Stimulated activated CD8-positive, alpha-beta memory T cell treated with anti-CD3 and anti-CD28 coated beads, Interleukin-7, amount 100 ng/mL, for 24 hours (primary cell): ENCODE measurements at places on chromosomes 7 and 10.

DNA sequence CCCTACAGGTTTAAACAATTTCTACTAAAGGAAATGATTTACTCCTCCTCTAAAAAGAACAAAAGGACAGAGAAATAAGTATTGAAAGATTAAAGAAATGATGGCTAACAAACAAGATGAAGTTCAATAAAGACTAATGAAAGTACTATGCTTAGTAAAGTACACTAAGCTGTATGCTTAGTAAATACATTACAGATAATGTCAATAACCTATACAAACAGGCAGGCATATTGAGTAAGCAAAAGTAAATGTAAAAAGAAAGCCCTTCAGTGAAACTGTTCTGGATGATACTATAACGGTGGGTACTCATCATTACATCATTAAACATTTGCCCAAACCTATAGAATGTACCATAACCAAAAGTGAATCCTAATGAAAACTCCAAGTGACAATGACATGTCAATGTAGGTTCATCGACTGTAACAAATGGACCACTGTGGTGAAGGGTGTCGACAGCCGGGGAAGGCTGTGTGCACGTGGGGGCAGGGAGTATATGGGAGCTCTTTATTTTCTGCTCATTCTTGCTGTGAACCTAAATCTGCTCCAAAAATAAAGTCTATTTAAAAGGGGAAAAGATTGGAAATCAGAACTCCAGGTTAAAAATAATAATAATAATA, 34.0 kb downstream of the CYTH3 start:
- DNase-seq = no peak

GRCh38 chr10:43125274-43125845, 12.9 kb upstream of the CSGALNACT2 start:
- no peak for DNase-seq

GRCh38 chr7:63040966-63041610, 957.6 kb upstream of the ZNF722 start:
- DNase-seq = no peak

- DNase-seq = no peak
Measured at GRCh38 chr7:48182718-48183369, 11.6 kb downstream of the ABCA13 start.

DNA sequence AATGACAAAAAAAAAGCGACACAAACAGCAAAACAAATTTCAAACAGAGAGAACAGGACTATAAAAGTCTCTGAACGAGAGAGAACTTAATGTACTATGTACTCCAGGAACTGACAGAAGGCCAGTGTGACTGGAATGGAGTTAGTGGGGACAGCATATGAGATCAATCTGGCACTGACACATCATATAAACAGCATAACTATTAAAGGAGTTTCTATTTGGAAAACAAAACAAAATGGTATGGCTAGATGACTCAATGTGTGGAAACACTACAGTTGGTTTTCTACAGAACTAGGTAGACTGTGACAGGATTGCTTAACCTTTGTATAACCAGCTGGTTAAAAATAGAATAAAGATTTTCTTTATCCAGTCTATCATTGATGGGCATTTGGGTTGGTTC, 232.9 kb upstream of the KAT6B start:
- no peak for DNase-seq

- DNase-seq = no peak
Measured at GRCh38 chr10:25103703-25104102, 71.1 kb upstream of the GPR158 start.

- DNase-seq = no peak
Measured at GRCh38 chr10:48517911-48518811, 86.7 kb downstream of the ARHGAP22 start.

- no peak for DNase-seq
Measured at GRCh38 chr10:132908621-132909295, 33.6 kb downstream of the CFAP46 start.

- DNase-seq = no peak
Measured at GRCh38 chr7:3573151-3573550, 272.1 kb downstream of the SDK1 start.

GRCh38 chr10:104642658-104643302, 1.7 kb downstream of the SORCS3 start:
- no peak for DNase-seq

DNA sequence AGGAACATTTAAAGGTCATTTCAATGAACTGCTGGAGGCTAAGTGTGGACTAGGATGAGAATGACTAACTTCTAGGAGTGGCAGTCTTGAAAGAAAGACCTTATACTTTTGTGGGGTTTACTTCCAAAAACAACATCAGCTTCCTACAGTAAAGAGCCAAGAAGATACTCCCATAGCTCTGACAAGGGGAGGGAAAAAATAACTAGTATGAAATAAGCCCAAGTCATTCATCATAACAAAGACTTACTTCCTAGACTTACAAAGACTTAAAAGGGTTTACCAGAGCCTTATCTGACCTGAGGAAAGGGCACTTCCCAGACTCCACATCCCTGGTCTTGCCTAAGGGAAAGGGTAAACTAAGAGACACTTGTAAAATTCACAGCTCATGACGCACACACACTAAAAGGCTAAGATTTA, 31.7 kb downstream of the ARHGAP12 start:
- DNase-seq = no peak

- no peak for DNase-seq
Measured at GRCh38 chr10:43227911-43228782, 38.7 kb downstream of the RASGEF1A start.

GRCh38 chr10:99708428-99709012, 23.4 kb downstream of the COX15 start:
- no peak for DNase-seq

- no peak for DNase-seq
Measured at GRCh38 chr10:98316661-98317060, 48.7 kb upstream of the LOXL4 start.

DNA sequence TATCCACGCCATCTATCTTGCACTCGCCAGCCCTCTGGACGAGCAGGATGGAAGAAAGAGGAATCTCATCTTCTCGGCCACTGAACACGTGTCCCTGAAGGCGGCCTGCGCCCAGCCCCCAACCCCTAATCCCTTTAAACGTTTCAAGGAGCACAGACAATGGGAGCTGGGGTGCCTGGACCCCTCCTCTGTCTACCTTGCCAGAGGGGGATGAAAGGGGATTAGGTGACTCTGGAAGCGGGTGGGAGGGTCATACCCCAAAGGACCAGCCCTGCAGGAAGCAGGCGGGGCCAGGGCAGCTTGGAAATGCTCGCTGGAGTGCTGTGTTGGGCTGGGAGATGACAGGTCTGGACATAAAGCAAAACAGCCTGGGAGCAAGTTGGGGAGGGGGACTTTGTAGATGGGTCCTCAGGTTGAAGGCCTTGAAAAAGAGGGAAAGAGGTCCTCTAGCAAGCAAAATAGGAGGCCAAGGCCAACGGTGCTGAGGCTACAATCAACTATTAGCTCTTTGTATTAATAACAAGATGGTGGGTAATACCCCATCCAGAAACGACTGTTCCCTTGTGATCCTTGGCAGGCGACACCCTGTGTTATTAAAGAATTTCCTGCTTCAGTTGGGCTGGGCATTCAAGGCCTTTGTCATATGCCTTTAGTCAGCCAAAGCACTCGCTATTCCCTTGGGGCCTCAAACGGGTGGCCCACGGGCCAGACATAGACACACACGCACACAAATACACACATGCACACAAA, 126.5 kb upstream of the UNC5B start:
- DNase-seq = no peak

DNA sequence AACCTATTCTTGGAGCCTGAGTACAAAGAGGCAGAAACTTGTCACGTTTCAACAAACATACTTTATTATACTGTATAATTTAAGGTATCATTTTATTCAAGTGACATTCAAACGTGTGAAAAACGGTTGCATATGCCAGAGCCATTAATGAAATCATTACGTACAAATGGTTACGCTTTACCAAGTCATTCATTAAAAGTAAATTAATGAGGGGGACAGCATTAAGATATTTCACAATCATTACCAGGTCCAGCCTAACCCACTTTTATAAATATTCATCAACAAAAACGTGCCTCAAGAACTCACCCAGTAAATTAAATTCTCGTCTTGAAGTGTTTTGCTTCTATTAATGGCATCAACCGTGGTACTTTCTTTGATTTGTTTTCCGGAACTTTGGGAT, 253.0 kb downstream of the RPS24 start:
- no peak for DNase-seq

DNA sequence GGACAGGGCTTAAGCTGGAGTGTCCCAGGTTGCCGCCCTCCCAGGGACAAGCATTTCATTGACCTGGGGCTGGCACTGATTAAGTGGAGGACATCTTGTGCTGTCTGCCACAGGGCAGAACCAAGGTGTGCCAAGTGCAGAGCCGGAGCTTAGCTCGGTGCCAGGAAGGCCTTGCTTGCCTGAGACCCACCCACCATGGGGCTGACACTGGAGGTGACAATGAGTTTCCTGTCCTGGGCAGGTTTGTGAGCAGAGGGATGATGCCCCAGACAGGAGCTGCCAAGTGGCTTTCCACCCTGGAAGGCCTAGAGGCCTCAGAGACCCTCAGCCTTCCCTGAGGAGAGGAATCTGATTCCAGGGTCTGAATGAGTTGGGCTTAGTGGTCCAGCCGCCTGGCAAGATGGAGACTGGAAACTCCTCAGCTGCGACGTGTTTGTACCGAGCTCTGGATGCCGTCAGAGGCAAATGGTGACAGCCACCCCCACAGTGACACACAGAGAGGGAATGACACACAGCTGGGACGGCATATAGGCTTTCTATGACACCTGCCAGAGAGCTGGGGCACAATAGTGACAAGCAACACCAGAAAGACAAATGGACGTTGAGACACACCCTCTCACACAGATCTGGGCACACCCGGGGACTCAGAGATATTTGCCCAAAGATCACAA, 2.6 kb downstream of the ADCYAP1R1 start:
- DNase-seq = no peak

DNA sequence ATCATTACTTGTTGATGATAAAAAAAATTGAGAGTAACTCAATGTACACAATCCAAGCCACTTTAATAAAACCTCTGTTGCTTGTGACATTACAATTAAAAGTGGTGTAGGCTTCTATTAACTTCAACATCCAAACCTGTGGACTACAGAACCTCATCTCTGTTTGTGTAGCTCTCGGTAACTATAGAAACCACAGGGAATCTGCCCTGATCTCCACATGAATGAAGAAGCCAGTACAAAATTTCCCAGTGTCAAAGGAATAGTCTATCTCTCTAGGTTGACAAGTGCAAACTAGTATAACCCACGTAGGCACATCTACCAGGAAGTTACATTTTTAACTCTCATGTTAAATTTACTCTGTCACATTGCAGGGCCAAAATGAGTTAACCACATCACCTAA, 204.3 kb downstream of the CHCHD3 start:
- DNase-seq = no peak

DNA sequence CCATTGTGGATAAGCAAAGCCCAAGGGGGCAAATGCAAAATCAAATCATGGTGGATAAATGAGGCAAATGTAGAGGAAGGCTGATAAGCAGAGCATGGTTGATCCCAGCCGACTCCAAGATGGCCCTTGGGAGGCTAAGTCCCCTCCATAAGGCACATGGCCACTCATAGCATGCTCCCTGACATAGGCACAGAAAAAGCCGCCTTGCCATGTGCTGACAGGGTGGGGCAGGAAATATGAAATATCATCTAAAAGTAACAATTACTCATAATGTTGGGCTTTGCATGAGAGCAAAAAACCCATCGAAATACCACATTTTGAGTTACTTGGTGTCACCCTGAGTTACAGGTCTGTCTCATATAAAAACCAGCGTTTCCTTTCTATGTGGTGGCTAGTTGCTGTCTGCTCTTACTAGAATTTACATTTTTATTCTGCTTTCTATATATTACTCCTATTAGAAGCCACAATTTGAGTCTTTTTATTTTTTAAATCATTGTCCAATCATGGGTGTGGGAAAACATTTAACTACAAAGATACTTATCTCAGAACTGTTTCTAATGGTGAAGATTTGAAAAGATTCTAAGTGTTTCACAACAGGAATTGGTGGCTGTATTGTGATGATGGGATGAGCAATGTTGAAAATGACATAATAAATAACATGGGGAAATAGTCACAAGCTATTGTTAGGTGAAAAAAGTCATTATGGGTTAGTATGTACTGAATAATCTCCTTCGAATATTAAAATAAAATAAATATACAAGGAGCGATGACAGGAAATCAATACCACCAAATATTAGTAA, 102.7 kb downstream of the CUBN start:
- DNase-seq = peak; percentile 46

DNA sequence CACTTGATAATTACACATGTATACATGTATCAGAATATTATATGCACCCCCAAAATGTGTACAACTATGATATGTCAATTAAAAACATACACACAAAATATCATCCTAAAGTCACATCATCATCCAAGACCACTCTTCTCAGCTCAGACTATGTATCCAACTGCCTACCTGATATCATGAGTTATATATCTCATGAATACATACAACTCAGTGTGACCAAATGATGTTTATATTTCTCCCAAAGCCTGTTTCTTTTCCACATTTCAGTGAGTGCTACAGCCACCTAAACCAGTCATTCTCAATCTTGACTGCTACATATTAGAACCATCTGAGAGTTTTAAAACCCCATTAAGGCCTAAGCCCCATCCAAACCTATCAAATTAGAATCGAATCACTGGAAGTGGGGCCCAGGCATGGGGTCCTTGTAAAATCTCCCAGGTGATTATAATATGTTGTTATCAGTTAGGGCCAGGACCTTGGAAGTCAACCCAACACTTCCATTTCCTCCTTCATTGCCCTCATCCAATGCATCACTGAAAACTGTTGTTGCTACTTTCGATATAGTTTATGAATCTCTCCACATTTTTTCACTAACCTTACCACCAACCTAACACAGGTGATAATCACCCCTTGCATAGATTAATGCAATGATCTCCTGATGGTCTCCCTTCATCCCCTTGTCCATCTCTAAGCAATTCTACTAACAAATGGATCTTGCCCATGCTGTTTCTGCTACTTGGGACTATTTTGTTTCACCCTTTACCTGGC, 53.8 kb upstream of the ITGB8 start:
- DNase-seq = no peak

DNA sequence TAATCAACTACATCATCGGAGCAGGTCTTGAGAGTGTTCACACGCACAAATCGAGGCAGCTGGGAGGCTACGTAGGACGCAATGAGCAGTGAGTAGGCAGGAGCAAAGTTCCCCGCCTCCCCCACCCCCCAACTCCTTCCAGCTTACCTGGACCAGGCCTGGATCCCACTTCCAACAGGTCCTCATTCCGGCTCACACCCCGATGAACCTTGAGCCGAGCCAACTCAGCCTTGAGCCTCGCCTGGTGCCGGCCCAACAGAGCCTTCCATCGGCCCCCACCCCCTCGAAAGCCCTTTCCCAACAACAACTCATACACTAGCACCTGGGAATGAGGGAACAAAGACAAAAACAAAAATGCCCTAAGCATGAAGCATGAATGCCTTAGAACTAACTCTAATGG, 1.2 kb downstream of the NSUN5 start:
- no peak for DNase-seq

- no peak for DNase-seq
Measured at GRCh38 chr10:93710333-93710909, 8.0 kb upstream of the FRA10AC1 start.

GRCh38 chr10:59181668-59182067, 5.2 kb downstream of the PHYHIPL start:
- DNase-seq = no peak

- DNase-seq = no peak
Measured at GRCh38 chr7:69360913-69361312, 237.4 kb upstream of the AUTS2 start.
